ENCODE measurements at places on chromosomes 3 and 15. TPM values are rescaled to one million over a fixed set of nuclear protein-coding genes. Genes with fewer than 3 reads are reported as not detected.

GRCh38 chr3:39021029-39021428 lies 30.7 kb downstream of the SCN11A start:
- no peaks in the 10 kb centered on the region for H3K36me3 ChIP-seq
- H3K4me3 ChIP-seq, result no peak overlapping the region
- H3K4me1 ChIP-seq, result no peaks in the 10 kb centered on the region
- no peaks in the 10 kb centered on the region for H3K27me3 ChIP-seq

- no peaks in the 10 kb centered on the region for H3K4me1 ChIP-seq
- no peak overlapping the region for H3K4me3 ChIP-seq
- no peaks in the 10 kb centered on the region for H3K36me3 ChIP-seq
- H3K27me3 ChIP-seq, result no peaks in the 10 kb centered on the region
- DNase-seq, result no peak
Measured at GRCh38 chr15:77416954-77417353, 3.0 kb downstream of the PEAK1 start.

DNA sequence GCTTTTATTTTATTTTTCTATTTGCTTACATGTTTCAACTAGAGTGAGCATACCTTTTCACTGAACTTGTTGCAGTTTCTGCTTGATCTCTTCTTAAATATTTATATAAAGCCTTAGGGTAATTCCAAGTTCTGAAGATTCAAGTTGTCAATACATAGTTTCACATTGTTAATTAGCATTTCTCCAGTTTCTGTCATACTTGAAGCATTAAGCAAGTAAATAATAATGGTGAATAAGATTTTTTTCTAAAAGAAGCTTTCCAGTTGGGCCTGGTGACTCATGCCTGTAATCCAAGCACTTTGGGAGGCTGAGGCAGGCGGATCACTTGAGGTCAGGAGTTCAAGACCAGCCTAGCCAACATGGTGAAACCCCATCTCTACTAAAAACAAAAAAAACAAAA lies 53.9 kb downstream of the CALML4 start:
- no peaks in the 10 kb centered on the region for H3K27me3 ChIP-seq
- H3K4me3 ChIP-seq, result no peak overlapping the region
- no peak overlapping the region for H3K27ac ChIP-seq
- no peak for DNase-seq

GRCh38 chr3:55364421-55364820 lies 122.7 kb downstream of the WNT5A start:
- H3K36me3 ChIP-seq, result no peaks in the 10 kb centered on the region
- H3K4me1 ChIP-seq, result no peaks in the 10 kb centered on the region

GRCh38 chr15:94238539-94239118 lies 7.3 kb downstream of the MCTP2 start:
- no peak overlapping the region for H3K4me3 ChIP-seq
- peaks cover 4% of the 10 kb centered on the region for H3K4me1 ChIP-seq
- DNase-seq, result no peak
- H3K27ac ChIP-seq, result no peak overlapping the region
- no peaks in the 10 kb centered on the region for H3K36me3 ChIP-seq

GRCh38 chr15:25641762-25642161 lies 202.9 kb upstream of the UBE3A start:
- no peak overlapping the region for H3K27ac ChIP-seq
- no peak overlapping the region for H3K4me3 ChIP-seq
- H3K4me1 ChIP-seq, result peaks cover 5% of the 10 kb centered on the region
- no peaks in the 10 kb centered on the region for H3K27me3 ChIP-seq
- H3K36me3 ChIP-seq, result no peaks in the 10 kb centered on the region
- no peak for DNase-seq

- DNase-seq, result no peak
- no peak overlapping the region for H3K4me3 ChIP-seq
- no peaks in the 10 kb centered on the region for H3K36me3 ChIP-seq
- H3K27ac ChIP-seq, result no peak overlapping the region
- H3K27me3 ChIP-seq, result no peaks in the 10 kb centered on the region
Measured at GRCh38 chr3:98754483-98754882, 8.7 kb upstream of the ST3GAL6 start.

DNA sequence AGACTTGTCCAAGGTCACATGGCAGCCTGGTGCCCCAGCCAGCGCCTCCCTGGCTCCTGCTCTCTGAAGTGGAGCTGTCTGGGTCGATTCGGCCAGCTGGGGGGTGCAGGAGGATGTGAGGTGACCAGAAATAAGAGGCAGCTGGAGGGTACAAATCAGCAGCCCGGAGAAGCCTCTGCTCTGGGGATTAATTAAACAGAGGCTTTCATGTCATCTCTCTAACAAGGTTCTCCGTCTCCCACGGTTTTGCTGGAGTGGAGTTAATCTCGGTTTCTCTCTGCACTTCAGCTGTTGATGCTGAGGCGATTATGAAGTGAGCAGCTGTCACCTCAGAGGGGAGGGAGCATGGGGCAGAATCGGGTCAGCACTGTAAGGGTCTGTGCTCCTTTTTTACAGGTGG lies 236.8 kb downstream of the TLE3 start:
- H3K27me3 ChIP-seq, result no peaks in the 10 kb centered on the region
- H3K4me3 ChIP-seq, result no peak overlapping the region
- H3K36me3 ChIP-seq, result no peaks in the 10 kb centered on the region
- peak; percentile 44 for DNase-seq
- no peaks in the 10 kb centered on the region for H3K4me1 ChIP-seq
- no peak overlapping the region for H3K27ac ChIP-seq

DNA sequence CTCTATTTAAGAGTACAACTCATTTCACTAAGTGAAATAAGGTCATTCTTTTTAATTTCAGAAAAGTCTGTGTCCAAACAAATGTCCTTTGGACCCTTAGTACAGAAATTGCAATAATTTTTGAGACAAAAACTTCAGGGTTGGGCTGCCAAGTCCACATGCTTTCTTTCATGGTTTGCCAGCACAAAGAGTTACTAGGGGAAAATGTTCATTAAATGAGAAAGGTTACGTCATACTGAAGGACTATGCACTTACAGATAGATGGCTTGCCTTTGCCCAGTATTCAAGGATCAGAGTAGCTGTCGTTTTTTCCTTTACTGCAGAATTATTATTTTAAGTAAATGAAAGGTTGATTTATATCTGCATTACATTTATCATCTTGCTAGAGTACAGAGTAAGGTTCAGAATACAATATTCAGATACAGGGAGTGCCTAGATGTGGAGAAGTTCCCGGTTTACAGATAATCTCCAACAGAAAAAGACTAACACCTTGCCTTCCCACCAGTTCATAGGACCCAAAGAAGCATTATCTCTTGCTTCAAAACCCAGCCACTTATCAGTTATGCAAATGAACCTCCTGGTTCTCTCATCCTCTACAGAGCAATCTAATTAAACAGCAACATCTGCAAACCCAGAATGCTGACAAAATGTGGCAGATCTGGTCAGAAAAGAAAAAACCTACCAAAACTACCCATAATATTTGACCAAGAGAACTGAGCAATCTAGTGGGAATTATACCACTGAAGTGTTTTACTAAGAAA lies 179.3 kb downstream of the FRMD5 start:
- H3K4me1 ChIP-seq, result no peaks in the 10 kb centered on the region
- DNase-seq, result peak; percentile 9
- H3K36me3 ChIP-seq, result no peaks in the 10 kb centered on the region
- H3K27me3 ChIP-seq, result no peaks in the 10 kb centered on the region

- H3K27ac ChIP-seq, result no peak overlapping the region
- no peak for DNase-seq
- H3K36me3 ChIP-seq, result no peaks in the 10 kb centered on the region
- no peaks in the 10 kb centered on the region for H3K4me1 ChIP-seq
- no peaks in the 10 kb centered on the region for H3K27me3 ChIP-seq
Measured at GRCh38 chr3:192332386-192333291, 394.7 kb downstream of the FGF12 start.

DNA sequence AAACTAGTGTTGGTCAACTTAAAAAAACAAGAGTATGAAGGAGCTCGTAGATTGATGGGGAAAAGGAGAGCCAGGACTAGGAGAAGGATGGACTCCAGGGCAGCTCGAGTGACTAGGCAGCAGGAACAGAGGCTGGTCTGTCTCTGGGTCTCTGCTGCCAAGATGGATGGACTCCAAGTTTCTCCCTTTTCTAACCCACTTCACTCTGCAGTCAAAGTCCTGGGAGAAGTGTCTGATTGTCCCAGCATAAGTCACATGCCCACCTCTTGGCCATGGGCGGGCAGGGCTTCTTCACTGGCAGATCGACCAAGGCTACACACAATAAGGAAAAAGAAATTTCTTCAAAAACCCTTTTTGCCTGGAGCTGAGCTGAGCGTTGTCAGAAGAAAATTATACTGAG lies 9.2 kb upstream of the EPB42 start:
- no peaks in the 10 kb centered on the region for H3K4me1 ChIP-seq
- no peak overlapping the region for H3K4me3 ChIP-seq
- no peaks in the 10 kb centered on the region for H3K27me3 ChIP-seq
- DNase-seq, result no peak

DNA sequence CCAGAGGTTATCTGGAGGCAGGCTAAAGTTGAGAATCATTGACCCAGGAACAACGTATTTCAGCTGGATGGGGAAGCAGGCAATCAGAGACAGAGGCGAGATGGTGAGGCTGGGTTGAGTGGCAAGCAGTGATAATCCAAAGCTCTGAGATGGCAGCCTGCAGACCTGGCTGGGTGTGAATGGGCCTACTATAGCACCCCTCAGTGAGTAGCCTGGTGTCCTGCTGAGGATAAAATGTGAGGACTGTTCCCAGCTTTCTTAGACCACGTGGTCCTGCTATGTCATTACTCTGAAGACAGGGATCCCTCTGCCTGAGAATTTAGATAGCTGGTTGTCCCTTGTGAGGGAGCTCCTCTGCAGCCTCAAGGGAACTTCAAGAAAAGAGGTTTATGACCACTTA lies 141.5 kb downstream of the ARPP21 start:
- H3K36me3 ChIP-seq, result no peaks in the 10 kb centered on the region
- H3K27ac ChIP-seq, result no peak overlapping the region
- no peak overlapping the region for H3K4me3 ChIP-seq
- H3K4me1 ChIP-seq, result no peaks in the 10 kb centered on the region

DNA sequence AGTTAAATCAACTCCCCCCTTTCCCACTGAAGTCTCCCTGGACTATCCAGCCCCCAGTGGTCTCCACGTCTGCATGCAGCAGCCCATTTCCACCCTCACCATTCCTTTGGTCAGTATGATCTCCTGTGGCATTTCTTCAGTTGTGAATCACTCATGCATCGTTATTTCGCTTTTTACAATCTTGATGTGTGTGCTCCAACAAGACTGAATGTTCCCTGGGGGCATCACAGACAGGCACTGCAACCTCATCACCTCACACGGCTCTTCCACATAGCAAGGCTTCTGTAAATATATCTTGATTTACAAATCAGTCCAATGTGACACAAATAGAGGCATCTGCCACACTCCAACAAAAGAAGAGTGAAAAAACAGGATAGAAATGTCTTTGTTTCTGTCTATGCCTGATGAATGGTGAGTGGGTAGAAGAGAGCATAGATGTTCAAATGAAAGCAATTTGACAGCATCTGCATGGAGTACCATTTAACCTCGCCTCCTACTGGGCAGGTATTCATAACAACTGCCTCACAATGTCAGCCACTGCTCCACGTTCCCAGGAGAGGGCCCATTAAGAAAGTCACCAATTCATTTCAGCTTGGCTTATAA lies 5.2 kb downstream of the HEG1 start:
- no peak for DNase-seq
- H3K36me3 ChIP-seq, result no peaks in the 10 kb centered on the region
- no peak overlapping the region for H3K27ac ChIP-seq
- no peak overlapping the region for H3K4me3 ChIP-seq

- H3K27ac ChIP-seq, result no peak overlapping the region
- H3K36me3 ChIP-seq, result peaks cover 2% of the 10 kb centered on the region
- DNase-seq, result no peak
- H3K4me3 ChIP-seq, result no peak overlapping the region
- H3K27me3 ChIP-seq, result no peaks in the 10 kb centered on the region
Measured at GRCh38 chr3:170233530-170233929, 11.3 kb downstream of the PRKCI start.

DNA sequence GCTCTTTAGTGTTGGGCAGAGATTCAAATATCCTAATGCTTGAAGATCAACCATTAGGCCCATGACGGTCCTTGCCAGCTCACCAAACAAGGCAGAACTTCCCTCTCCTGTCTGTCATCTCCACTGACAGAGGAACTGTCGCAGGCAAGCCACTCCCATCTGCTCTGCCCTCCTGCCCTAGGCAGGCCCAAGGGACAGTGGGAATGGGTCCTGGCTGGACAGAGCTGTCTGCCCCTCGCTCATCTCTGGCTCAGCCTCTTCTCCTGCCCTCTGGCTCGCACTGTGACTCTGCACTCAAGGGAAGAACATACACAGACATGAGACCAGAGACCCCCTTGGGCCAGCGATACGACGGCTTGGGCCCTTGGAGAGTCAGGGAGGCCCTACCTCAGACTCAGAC lies 7.6 kb upstream of the MUSTN1 start:
- no peaks in the 10 kb centered on the region for H3K27me3 ChIP-seq
- no peak for DNase-seq
- H3K4me3 ChIP-seq, result no peak overlapping the region

DNA sequence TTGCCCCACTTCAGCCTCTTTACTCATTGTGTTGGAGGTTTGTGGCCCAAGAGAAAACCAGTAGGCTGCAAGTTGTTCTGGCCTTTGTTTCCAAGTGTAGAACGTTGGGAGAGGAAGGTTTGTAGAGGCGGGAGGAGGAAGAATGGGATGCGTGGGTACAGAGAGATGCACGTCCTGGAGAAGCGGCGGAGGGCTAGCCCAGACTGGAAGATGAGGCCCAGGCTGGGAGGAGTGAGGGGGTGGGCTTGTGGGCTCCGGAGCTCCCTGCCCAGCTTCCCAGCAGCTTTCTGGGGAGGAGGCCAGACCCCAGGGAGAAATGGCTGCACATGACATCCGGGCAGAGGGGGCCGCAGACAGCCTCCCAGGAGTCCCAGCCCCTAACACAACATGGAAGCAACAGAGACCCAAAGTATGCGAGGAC lies 5.3 kb downstream of the PLA2G4F start:
- peaks cover 24% of the 10 kb centered on the region for H3K4me1 ChIP-seq
- no peak for DNase-seq
- peak overlapping the region; percentile 37 for H3K27ac ChIP-seq
- H3K4me3 ChIP-seq, result no peak overlapping the region
- no peaks in the 10 kb centered on the region for H3K27me3 ChIP-seq
- no peaks in the 10 kb centered on the region for H3K36me3 ChIP-seq

GRCh38 chr3:133540896-133541674 lies 32.4 kb upstream of the CDV3 start:
- no peaks in the 10 kb centered on the region for H3K36me3 ChIP-seq
- H3K27me3 ChIP-seq, result no peaks in the 10 kb centered on the region
- DNase-seq, result no peak
- no peak overlapping the region for H3K4me3 ChIP-seq
- H3K27ac ChIP-seq, result no peak overlapping the region

- H3K36me3 ChIP-seq, result no peaks in the 10 kb centered on the region
- H3K4me1 ChIP-seq, result no peaks in the 10 kb centered on the region
- H3K27ac ChIP-seq, result no peak overlapping the region
- no peak for DNase-seq
- no peaks in the 10 kb centered on the region for H3K27me3 ChIP-seq
Measured at GRCh38 chr15:33664947-33665346, 303.4 kb upstream of the CHRM5 start.

The SNX22 gene
- 4.6 TPM for total RNA-seq

The PLA2G4D gene
- not detected for total RNA-seq

The ATP13A5 gene
- total RNA-seq, result not detected

The CHRNA7 gene
- 1.6 TPM for total RNA-seq

The HDAC11 gene
- 28.3 TPM for total RNA-seq

The MAP1A gene
- 9.3 TPM for total RNA-seq

The ERICH6 gene
- 0.19 TPM for total RNA-seq

The CLASP2 gene
- total RNA-seq, result 58.5 TPM

The DLEC1 gene
- total RNA-seq, result 3.3 TPM

The IL16 gene
- 19.9 TPM for total RNA-seq

The P4HTM gene
- total RNA-seq, result 63.7 TPM

The CCDC191 gene
- total RNA-seq, result 11.7 TPM

The CCR5 gene
- total RNA-seq, result 4.4 TPM

The GNAT1 gene
- total RNA-seq, result not detected

The DNAJA4 gene
- 31.1 TPM for total RNA-seq

The RFT1 gene
- total RNA-seq, result 22.8 TPM

The MRPL3 gene
- 77.3 TPM for total RNA-seq

The TSEN2 gene
- 20.7 TPM for total RNA-seq

The DZIP1L gene
- 22.3 TPM for total RNA-seq

All from kidney (tissue), 22 donors.